ENCODE measurements at places on chromosomes 5 and 9. TPM values are rescaled to one million over a fixed set of nuclear protein-coding genes. Genes with fewer than 3 reads are reported as not detected.

The NCS1 gene
- 0.05 TPM for total RNA-seq

The RAPGEF6 gene
- 19.5 TPM for total RNA-seq

The UNC13B gene
- total RNA-seq, result 0.15 TPM

The PIP5K1B gene
- 14.5 TPM for total RNA-seq

The CNOT6 gene
- 20.9 TPM for total RNA-seq

The GRAMD2B gene
- total RNA-seq, result 8.2 TPM

The KCNV2 gene
- total RNA-seq, result 0.11 TPM

The ROPN1L gene
- total RNA-seq, result 0.38 TPM

The PCDHB9 gene
- total RNA-seq, result 0.18 TPM

The PITX1 gene
- 0.77 TPM for total RNA-seq

The PLAC8L1 gene
- not detected for total RNA-seq

The AGPAT2 gene
- 22.5 TPM for total RNA-seq

The SLC6A18 gene
- not detected for total RNA-seq

The SLIT3 gene
- total RNA-seq, result 0.05 TPM

The CATSPER3 gene
- 0.18 TPM for total RNA-seq

The SLC4A9 gene
- 0.05 TPM for total RNA-seq

The MYMK gene
- not detected for total RNA-seq

The INSYN2B gene
- not detected for total RNA-seq

The RHOBTB3 gene
- 8.0 TPM for total RNA-seq

The FAM81B gene
- not detected for total RNA-seq

The HACD4 gene
- 5.8 TPM for total RNA-seq

The PDCD1LG2 gene
- 1.9 TPM for total RNA-seq

The CCDC107 gene
- 11.8 TPM for total RNA-seq

The EIF4E1B gene
- total RNA-seq, result not detected

The ABO gene
- not detected for total RNA-seq

The GFPT2 gene
- 0.33 TPM for total RNA-seq

The BAAT gene
- 0.26 TPM for total RNA-seq

The PRLR gene
- 0.88 TPM for total RNA-seq

The FOXD4 gene
- not detected for total RNA-seq

The FAM221B gene
- not detected for total RNA-seq

The PPP1R26 gene
- total RNA-seq, result 0.35 TPM

The ARSI gene
- total RNA-seq, result not detected

The EFNA5 gene
- 13.5 TPM for total RNA-seq

The ITGA1 gene
- total RNA-seq, result 0.26 TPM

The POLR1E gene
- total RNA-seq, result 48.7 TPM

The MZB1 gene
- 200 TPM for total RNA-seq

The C7 gene
- total RNA-seq, result 0.90 TPM

The LCN15 gene
- total RNA-seq, result not detected

The IFNA2 gene
- total RNA-seq, result not detected

The DNAH5 gene
- under 0.01 TPM for total RNA-seq

The OGN gene
- 0.11 TPM for total RNA-seq

The NTRK2 gene
- total RNA-seq, result 0.59 TPM

The GABRA1 gene
- not detected for total RNA-seq

The ZNF618 gene
- 0.08 TPM for total RNA-seq

The SPATA31C1 gene
- total RNA-seq, result not detected

The TAF7 gene
- 61.4 TPM for total RNA-seq

The PHF24 gene
- not detected for total RNA-seq

The HIGD2A gene
- total RNA-seq, result 170 TPM

The ANKDD1B gene
- 0.87 TPM for total RNA-seq

The AIF1L gene
- total RNA-seq, result not detected

The NMUR2 gene
- not detected for total RNA-seq
